ENCODE measurements at places on chromosomes 2 and 18.

- no peak for DNase-seq
These were observed 7.9 kb downstream of the AFTPH start for GRCh38 chr2:64532030-64532429.

DNA sequence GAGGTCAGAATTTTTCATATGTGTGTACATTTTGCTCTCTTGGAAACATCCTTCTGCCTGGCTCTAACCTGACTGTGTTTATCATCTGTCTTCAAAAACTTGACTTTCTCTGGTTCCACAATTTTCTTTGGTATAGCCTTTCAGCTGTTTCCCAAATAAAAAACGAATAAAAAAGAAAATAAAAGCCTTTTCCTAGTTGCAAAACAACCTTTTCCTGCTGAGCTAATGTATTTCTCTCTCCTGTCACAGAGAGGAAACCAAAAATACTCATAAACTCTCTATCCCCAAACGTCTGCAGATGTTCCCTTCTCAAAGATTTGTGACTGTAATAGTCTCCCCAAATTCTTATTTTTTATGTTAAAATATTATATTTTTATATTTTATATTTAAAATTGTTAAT, 505.3 kb upstream of the SLC39A10 start:
- no peak for DNase-seq

- no peak for DNase-seq
These were observed 359.5 kb downstream of the CPS1 start for GRCh38 chr2:210915912-210916311.

GRCh38 chr2:46230115-46230571, 67.1 kb upstream of the EPAS1 start:
- DNase-seq, result no peak

DNA sequence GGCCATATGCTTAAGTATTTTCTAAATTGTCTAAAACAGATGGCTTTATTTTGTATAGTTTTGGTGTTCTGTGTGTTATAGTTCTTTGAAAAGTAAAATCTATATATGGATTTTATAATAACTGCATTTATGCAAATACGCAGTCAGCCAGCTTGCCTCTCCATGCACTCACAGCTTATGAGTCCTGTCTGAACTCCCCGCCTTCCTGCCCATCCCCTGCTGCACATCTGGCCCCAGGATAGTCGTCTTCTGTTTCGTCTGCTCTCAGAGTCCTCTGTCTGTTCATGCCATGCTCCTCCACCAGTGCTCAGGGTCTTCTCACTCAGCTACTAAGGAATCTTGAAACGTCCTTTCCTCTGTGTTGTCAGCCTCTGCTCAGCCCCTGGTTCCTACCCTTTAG, 28.2 kb upstream of the ANKRD62 start:
- DNase-seq, result no peak

GRCh38 chr2:172922306-172922705, 153.3 kb upstream of the MAP3K20 start:
- DNase-seq, result no peak

- DNase-seq, result peak; percentile 53
These were observed 103.4 kb downstream of the TNS1 start for GRCh38 chr2:217899231-217900009.

DNA sequence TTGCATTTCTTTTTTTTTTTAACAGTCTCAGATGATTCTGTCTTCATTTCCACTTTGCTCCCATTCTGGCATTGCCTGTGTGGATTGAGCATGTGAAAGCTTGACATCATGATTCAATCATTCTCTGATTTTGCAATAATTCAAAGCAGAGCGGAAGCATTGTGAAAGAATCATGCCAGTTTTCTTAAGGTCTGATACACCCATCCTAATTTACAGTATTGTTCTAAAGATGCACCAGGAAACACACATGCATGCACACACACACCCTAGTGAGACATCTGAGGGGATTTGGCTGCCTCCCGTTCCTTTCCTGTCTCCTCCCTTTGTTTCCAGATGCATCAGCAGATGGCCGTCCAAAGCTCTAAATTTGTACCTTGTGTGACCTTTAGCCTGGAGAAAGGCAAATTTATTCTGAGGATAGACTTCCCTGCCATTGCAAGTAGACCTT, 97.3 kb downstream of the FMNL2 start:
- DNase-seq, result no peak

GRCh38 chr2:152359573-152360363, 24.8 kb downstream of the FMNL2 start:
- DNase-seq, result no peak

DNA sequence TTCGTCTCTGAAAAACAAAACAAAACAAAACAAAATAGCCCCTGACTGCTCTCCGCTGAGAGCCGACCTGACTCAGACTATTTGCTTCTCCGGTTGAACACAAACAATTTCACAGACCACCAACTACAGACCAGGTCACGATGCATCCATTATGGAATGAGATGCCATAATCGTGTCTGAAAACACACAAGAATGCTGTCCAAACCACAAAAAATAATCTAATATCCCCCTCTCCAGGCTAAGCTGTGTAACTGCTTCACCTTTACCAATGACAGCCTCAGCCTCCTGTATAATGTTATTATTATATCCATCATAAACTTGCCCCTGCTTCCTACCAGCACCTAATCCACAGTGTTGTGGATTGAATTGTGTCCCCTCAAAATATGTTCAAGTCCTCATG, 114.7 kb downstream of the DNAH6 start:
- peak; percentile 2 for DNase-seq

GRCh38 chr2:132256251-132256902, 94.6 kb upstream of the ANKRD30BL start:
- no peak for DNase-seq

DNA sequence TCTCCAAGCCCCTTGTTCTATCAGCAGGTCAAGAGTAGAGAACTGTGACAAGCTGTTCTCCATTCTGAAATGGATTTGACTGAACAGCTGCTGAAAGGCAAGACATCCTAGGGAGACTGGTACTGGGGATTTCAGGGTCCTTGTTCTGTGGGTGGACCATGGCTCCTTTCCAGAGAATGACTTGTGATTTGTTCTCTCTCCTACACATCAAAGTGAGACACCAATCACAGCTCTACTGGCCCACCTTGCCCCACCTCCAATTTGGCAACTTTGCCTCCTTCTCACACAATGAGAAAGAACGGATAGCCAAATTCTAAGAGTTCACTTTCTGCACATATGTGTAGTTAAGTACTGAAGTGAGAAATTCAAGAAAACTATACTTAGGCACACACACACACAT, 67.4 kb downstream of the BCL11A start:
- DNase-seq, result no peak

- no peak for DNase-seq
These were observed 327.2 kb upstream of the PKDCC start for GRCh38 chr2:41720331-41721251.

- DNase-seq, result no peak
These were observed 29.9 kb downstream of the PPP1R1C start for GRCh38 chr2:182015334-182016109.

DNA sequence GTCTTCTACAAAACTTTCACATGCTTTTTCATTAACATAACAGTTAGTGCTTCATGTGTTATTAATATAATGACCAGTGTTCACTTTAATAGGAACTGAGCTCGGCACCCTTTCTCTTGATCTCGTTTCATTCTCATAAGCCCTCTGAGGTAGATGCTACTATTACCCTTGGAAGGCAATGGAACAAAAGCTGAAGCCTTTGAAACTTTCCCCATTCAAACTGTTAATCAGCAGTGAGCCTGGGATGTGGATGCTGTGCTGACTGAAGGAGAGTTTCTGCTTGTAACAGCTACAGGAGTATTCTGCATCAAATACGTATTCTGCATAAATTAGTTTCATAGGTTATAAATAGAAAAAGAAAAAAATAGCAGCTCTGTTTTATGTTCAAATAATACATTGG, 904.0 kb upstream of the CDH2 start:
- no peak for DNase-seq

- DNase-seq, result no peak
These were observed 42.5 kb downstream of the LRRC30 start for GRCh38 chr18:7273301-7273921.

DNA sequence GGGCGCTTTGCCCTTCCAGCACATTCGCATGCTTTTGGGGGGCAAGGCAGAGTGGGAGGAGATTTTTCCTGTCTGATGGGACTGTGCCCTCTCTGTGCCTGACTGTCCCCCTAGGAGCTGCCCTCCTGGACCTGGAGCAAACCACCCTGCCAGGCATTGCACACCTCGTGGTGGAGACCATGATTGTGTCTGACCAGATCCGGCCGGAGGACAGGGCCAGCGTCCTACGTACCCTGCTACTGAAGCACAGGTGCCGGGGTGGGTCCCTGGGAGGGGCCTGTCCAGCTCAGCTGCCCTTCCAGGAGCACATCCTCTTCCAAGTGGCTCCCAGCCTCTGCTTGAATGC, 5.3 kb downstream of the SLC4A3 start:
- no peak for DNase-seq

DNA sequence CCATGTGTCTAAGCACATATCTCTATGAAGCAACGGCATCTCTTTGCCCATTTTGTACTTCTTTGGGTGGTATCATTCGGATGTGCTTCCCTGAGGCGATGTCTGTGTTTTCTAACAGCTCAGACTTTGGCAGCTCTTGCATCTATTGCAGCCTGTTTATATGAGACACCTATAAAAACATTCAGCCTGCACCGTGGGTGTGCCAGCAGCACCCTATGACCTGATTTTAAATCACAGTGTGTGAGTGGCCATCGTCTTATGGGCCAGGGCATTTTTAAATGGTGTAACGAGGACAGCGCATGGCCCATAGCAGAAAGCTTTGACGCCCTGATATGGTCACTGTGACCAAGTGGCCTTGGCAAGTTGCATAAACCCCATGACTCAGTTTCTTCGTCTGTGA, 12.9 kb downstream of the NPAS2 start:
- DNase-seq, result no peak

DNA sequence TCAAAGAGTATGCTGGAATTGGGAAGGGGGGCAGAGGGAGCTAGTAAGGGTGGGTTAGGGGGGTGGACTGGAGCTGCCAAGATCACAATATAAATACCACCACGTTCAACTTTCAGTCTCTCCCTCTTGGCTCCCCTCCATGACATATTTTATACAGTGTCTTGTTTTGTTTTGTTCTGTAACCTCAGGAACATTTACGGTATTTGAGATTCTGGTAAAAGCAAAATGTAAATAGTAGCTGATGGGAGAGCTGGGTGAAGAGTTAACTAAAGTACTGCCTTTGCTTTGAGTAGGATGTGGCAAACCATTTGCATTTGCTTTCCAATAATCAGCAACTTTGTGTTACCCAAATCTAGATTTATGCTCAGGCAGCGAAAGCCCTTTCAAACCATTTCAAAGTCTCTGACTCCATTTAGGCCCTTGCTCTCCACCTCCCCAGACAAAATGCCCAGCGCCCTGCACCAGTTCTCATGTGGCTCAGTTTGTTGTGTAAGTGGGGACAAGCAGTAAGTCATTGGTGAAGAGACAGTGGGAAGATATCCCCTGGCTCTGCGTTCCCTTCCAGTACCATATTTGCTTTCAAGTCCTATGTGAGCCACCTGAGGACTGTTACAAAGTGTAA, 17.4 kb downstream of the IRS1 start:
- no peak for DNase-seq

DNA sequence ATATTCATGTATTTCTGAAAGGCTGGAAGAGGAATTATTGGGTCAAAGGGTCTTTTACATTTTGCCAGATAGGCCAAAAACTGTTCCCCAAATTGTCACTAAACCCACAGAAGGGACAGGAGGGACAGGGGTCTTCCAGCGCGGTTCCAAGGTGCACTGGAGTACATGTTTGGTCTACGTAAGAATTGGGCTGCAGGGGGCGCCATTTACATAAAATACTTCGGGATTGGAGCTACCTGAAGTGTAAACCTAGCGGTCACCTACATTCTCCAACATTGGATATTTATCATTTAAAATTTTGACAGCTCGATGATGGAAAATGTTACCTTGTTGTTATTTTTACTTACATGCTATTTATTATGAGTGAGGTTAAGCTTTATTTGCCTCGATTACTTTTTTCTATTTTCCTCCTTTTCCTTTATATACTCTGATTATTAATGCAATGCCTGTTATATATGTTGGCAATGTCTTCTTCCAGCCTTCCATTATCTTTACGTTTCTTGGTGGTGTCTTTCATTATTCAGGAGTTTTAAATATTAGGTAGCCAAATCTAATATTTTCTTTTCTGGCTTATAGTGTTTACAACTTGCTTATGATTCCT, 43.0 kb upstream of the RAB6C start:
- no peak for DNase-seq

DNA sequence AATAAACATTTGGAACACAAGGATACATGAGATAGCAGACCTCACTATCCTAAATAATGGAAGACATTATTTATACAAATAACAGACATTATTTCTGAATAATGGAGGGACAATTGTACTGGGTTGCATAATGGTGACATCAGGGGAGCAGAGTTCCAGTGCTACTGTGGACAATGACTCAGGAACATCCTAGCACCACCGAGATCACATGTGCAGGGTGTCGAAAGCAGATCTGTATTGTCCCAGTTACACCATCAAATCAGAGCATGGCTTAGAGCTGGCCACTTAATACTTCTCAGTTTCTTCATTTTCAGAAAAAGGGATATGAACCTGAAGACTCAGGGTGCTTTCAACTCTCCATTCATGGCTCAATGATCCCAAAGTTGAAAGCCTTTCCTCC, 249.1 kb upstream of the RBMS1 start:
- no peak for DNase-seq

DNA sequence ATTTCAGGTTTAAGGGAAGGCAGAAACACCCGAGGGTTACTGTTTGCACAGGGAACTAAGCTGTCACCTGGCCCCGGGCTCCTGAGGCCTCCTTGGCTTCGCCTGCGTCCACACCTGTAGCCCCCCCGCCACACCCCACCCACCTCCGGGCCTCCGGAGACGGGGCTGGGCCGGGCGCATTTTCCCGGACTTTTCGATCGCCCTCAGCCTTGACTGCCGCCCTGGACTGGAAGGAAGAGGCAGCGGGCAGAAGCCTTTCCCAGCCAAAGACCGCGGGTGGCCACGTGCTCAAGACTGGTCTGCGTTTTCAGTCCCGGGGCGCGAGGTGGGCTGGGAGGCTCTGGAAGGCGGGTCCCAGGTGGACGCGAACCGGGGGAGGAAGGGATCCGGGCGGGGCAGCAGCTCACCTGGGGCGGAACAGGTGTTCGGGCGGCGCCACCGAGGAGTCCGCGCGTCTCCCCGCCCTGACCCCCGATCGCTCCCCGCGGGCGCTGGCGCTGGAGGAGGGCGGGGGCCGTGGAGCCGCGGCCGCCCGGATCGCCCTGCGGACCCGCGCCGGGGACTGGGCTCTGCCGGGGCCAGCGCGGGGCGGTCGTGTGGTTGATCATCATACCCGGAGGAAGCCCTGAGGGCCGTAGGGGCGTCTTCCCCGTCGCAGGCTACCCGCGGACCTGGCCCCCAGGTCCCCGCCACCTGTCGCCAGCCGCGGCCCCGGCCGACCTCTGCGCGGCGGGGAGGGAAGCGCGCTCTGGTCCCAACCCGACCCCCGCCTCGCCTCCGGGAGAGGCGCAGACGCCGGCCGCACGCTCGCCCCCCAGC, 3.2 kb downstream of the ID2 start:
- no peak for DNase-seq

- DNase-seq, result no peak
These were observed 476.6 kb downstream of the CNTNAP5 start for GRCh38 chr2:124501575-124502152.

- no peak for DNase-seq
These were observed 3.8 kb downstream of the NEU2 start for GRCh38 chr2:233036162-233036838.

GRCh38 chr2:74246496-74247195, 48.2 kb downstream of the MTHFD2 start:
- no peak for DNase-seq
